ENCODE measurements at places on chromosomes 5 and 9.

GRCh38 chr9:113650207-113651131 lies 186.9 kb downstream of the RGS3 start:
- no peak for DNase-seq

DNA sequence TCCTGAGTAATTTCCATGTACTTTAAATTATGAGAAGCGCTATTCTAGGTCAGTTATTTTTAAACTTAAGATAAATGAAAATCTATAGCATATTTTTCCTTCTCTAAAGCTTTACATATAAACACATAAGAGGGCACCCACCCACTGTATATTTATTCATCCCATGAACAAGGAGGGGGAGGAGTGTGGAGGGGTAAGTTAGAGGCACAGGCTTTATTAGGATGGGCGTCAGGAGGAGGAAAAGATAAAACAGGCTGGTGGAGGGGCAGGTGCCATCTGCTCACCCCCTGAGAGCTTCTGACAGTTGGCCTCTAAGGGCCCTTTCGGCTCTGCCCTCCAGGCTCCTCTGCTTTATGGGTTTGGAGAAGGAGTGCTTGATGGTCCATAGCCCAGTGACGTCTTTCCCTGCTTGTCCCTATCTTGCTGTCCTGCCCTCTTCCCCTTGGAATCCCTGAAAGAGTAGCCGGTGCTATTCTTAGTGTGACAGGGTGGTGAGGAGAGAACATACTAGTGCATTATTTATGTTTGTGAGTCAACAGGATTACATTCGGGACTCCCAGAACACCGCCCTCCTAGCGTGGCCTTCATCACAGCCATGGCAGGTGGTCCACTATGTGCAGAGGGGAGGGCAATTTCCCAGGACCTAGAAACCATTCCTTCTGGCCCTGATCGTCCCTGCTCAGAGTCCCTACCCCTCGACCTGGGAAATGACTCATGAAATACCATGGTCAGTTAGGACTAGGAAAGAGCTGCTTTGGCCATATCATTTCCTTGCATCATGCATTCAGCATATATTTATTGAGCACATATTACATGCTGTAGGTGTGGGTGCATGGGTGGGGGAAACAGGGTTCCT lies 7.9 kb upstream of the SYNPO start:
- no peak for DNase-seq

GRCh38 chr9:76912636-76913275 lies 6.8 kb upstream of the PRUNE2 start:
- no peak for DNase-seq

DNA sequence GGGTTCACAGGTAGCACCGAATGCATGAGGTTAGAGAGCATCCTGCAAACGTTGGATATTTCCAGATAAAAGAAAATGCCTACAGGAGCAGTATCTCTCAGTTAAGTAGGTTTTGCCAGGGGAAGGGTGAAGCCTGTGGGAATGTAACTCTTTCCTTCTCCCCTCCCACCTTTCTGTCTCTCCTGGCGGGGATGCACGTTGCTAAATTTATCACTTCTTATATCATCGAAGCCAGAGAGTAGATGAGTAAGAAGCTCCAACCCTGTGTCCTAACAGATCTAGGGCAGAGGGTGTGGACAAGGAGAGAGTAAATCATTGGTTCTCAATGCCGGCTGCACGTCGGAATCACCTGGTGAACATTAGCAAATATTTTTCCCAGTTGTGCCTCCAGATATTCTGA lies 457.5 kb downstream of the ENC1 start:
- DNase-seq, result no peak

DNA sequence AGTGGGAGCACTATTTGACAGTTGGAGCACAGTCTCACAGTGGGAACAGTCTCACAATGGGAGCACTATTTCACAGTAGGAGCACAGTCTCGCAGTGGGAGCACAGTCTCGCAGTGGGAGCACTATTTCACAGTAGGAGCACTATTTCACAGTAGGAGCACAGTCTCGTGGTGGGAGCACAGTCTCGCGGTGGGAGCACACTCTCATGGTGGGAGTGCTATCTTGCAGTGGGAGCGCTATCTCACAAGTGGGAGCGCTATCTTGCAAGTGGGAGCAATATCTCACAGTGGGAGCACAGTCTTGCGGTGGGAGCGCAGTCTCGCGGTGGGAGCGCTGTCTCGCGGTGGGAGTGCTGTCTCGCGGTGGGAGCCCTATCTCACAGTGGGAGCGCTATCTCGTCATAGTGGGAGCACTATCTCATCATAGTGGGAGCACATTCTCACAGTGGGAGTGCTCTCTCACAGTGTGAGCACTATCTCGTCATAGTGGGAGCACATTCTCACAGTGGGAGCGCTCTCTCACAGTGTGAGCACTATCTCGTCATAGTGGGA lies 56.1 kb downstream of the MED10 start:
- DNase-seq, result no peak

GRCh38 chr9:104794070-104794469 lies 30.1 kb downstream of the NIPSNAP3B start:
- no peak for DNase-seq

DNA sequence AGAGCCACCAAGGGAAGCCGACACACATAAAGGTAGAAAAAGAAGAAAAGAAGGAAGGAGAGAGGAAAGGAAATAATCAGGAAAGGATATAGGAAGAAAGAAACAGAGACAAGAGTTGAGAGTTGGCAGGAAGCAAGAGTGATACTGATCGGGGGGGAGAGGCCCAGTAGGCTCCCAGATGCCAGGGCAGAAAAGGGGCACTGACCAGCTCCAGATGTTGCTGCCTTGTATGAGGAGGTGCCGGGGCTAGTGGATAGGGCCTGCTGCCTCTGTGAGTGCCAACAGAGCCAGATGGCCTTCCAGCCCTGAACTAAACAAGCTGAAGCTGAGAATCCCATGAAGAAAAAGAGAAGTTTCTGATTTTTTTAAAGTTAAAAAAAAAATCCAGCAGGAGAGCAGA lies 82.0 kb upstream of the TRIM32 start:
- DNase-seq, result no peak

- no peak for DNase-seq
Observed at GRCh38 chr5:89071941-89072331, 189.0 kb upstream of the MEF2C start.

DNA sequence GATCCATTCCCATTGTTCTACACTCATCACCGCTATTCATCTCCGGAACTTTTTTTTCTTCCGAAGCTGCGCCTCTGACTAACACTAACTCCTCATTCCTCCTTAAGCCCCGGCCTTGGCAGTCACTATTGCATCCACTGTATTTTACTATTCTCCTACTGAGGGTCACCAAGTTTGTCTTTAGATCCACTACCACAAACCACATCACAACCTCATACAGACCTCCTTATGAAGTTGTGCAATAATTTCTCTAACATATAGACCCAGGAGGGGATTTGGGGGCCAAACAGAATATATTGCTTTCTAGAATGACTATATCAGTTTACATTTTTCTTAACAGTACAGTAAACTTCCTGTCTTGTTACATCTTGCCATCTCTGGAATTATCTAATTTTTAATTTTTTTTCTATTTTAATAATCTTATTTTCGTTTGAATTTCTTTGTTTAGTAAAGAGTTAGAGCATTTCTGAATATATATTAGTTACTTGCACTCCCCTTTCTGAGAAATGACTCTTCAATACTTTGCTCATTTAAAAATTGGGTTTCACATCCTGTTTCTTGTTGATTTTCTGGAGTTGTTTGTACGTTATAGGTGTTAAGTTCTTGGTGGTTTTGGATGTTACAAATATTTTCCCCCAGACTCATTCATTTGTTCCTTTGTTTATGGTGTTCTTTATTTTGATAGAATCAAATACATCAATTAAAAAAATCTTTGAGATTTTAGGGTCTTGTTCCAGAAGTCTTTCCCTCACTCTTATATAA lies 37.1 kb downstream of the DMRT2 start:
- no peak for DNase-seq

GRCh38 chr5:145324101-145324500 lies 511.0 kb downstream of the PRELID2 start:
- DNase-seq, result no peak

DNA sequence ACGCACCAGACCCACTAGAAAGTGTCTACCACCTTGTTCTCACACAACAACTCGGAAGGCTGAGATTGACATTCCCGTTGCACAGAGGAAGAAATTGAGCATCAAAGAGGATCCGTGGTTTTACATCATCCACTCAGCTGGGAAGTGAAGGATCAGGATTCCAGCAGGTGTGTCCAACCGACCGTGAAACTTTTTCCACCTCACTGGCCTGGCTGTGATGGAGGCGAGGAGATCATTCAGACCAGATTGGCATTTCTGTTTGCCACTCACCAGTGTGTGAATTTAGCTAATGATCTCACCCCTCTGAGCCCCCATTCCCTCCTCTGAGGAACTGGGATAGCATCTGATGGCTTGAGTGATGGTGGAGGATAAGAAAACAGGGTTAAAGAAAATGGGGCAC lies 46.7 kb upstream of the CPLX2 start:
- DNase-seq, result no peak

GRCh38 chr5:170313344-170313743 lies 15.8 kb upstream of the LCP2 start:
- DNase-seq, result no peak

GRCh38 chr5:154740957-154741356 lies 14.2 kb upstream of the LARP1 start:
- no peak for DNase-seq

DNA sequence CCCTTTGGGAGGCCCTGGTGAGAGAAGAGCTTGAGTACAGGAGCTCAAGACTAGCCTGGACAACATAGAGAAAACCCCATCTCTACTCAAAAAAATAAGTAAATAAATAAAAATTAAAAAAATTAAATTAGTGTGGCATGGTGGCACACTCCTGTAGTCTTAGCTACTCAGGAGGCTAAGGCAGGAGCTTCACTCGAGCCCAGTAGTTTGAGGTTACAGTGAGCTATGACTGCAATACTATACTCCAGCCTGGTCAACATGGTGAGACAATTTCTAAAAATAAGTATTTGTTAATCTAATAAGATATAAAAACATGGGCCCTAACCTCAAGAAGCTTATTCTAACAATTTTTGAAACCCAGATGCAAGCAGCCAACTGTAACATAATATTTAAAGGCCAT lies 7.6 kb downstream of the RNF38 start:
- DNase-seq, result no peak

DNA sequence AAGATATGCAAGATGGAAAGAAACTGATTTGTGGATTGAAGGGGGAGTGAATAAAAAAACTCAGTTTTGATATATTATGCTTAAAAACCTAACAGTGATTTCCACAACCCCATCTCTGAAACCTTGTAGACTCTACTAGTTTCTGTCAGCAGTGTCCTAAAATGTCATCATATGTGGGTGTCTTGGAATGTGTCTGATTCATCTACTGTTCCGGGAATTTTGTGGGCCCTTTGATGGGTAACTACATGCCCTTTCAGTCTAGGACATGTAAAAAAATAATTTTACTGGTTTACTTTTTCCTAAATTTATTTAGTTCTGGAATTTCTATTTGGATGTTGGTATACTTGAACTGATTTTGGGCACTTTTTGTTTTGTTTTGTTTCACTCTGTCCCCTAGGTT lies 118.9 kb upstream of the NMUR2 start:
- DNase-seq, result no peak

GRCh38 chr9:124361128-124361527 lies 54.1 kb downstream of the PSMB7 start:
- DNase-seq, result no peak

DNA sequence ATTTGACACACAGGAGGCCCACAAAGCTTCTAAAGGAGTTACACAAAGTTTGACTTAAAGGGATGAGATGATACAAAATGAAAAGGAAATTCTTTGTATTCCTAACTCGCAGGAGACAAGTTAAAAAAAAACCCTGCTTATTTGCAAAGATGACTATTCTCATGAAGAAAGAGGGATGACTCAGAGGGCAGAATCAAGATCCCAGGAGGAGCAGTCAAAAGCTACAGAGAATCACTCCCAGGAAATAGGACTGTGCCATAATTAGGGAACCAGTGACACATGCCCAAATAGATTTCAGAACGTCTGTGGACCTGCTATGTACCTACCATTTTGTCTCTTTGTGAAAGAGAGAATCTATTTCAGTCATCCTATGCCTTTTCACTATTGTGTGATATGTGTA lies 103.5 kb upstream of the ARRDC3 start:
- DNase-seq, result no peak

DNA sequence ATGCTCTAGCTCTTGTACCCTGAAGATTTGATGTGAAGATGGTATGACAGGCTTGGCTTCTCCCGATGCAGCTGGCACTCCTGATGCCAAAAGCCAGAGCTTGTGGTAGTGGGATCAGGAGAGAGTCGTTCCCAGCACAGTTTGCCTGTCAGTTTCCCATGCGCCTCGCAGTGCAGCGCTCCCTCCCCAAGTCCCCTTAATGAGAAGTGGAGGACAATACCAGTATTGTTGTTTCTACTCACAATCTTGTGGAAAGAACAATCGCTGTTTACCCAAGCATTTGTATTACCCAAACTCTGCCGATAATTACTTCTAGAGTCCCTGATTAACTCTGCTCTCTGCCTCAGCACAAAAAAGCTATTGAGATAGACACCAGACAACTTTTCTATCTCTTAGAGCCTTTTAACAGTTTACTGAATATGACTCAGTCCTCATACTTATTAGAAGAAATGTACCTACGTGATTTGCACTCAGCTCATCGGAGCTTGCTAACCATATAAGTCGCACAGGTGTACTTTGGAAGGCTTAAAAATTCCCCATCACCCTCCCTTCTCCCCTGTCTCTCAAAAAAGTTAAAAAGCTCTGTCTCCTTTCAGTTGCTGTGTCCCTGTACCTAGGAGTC lies 283.2 kb upstream of the TMEM161B start:
- no peak for DNase-seq

GRCh38 chr5:140321796-140322195 lies 18.9 kb upstream of the PFDN1 start:
- no peak for DNase-seq

- no peak for DNase-seq
Observed at GRCh38 chr9:116658265-116658664, 28.8 kb upstream of the TRIM32 start.

DNA sequence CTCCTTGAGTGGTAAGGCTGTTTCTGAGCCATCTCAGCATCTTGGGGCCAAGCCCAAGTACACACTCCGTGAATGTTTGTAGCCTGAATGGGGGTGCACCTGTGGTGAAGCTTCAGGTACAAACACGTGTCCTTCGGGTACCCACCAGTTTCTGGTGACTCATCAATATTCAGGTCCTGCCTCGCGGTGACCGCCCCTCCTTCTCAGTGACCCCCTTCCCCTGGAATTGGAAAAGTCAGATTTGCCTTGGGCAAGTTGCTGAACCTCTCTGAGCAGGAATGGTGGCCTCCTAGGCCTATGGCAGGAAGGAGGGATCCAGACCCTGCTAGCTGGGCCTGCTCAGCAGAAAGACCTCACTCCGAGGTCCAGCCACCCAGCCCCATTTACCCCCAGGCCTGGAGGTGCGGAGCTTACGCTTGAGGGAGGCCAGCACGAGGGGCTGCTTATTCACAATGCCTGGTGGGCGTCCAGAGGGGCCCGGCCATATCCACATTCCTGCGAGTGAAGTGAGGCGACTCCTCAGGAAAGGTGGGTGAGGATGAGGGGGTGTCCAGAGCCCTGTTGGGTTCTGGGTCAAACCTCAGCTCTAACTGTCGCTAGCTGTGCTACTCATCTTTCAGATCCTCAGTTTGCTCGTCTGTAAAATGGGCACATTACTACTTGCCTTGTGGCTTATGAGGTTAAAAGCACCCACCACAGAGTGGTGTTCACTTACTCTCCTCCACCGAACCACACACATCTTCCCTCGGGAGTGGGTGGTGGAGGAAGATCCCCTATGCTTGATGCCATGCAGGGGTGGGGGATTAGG lies 7.0 kb downstream of the ADGRD2 start:
- DNase-seq, result no peak
